ENCODE measurements at places on chromosomes 3 and 15.
A peak's percentile ranks its signal among the peaks of the same experiment; 100 is the strongest.

DNA sequence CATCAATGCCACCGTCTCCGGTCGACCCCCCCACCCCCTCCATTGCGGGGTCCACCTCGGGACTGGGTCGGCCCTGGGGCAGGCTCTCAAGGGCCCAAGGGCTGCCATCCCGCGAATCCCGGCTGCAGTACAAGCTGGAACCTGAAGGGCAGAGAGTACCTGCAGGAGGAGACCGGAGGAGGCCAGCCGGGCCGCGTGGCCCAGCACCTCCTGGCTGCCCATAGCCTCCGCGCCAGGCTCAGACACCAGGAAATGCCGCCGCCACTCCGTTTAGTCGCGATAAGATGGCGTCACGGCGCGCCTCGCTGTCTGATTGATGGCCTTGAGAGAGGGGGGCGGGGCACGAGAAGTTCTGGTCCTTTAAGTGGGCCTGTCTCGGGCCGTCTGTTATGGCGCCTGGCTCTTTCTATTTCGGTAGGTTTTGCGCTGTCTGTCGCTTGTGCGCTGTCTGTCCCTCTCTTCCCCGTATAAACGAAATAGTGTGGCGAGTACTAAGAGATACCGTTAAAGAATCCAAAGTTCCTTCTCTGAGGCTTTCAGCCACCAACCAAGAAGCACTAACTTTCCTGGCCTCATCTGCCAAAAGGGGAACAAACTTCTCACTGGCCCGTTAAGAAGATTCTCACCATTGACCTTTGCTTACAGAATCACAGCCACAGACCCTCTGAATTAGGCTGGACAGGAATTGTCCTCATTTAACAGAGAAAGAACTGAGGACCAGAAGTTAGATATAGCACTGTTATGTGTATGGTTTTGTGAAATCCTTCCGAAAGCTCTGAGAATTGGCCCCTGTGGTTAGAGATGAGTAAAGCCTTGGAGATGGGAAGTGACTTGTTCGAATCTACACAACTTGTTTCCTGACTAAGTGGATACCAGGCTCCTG is at the start of gene RFT1:
Gene RFT1, minus strand, starts transcription at position 257 of the 883 bp plus-strand sequence. Its CDS starts 35 bp downstream, at position 222.
- peak; percentile 97 for DNase-seq

DNA sequence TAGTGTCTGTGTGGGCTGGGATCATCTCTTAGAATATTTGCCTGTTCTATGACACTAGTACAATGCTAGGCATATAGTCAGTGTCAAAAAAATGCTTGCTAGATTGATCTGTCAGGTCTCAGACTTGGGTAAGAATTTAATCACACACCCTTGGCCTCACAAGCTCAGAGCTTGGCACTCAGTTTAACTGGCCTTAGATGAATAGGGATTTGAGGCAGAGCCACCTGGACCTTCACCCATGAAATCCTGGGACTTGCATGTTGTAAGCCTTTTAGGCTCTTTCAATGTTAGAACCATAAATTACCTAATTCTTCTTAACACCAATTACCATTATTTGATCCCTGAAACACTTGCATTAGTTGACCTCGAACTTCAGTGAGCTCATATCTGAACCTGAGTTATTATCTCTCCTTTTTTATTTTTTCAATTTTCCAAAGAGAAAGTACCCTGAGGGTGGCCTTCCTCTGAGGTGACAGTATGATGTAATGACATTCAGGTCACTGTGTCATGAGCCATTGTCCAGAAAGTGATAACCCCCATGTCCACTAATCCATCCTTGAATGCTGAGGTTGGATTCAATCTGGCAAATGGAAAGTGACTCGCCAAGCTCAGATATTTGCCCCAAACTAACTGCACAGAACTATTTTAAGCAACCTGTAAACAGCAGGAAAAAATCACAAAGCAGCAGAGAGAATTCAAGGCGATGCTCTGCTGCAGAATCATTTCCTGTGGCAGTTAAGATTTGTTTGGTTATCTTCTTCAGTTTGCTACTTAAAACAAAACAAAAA is 615.2 kb upstream of the NR2F2 start:
- no peak for DNase-seq

DNA sequence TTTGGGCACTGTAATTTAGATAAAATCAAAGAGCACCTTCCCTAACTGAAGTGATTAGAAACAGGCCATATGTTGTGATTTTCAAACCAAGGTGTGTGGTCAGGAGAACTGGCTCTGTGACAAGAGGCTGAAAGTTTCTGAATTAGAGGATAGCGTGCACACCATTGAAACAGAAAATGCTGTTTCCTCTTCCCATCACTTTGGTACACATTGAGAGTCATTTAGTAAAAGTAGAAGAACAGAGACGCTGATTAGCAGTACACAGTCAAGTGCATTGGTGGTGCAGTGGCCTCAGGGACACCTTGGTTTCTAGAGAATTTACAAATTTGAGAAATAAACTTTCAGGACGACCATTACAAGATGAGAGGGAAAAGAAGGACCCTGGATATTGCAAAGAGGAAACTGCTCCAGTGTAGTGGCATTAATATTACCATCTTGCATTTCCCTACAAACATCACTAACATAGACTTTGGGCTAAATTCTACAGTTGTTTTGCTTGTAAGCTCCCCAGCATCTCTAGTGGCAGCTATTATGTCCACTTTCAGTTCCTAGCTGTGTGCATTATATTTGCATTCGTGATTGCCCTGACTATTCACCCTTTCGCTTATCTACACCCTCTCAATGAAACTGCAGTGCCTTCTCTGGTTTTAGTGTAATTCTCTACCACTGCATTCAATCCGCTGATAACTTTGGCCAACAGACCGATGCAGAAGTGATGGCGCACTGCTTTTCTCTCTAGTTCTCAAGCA is 728.1 kb upstream of the GRM7 start:
- DNase-seq = no peak

GRCh38 chr3:39965997-39966396 is 156.6 kb downstream of the MYRIP start:
- no peak for DNase-seq

DNA sequence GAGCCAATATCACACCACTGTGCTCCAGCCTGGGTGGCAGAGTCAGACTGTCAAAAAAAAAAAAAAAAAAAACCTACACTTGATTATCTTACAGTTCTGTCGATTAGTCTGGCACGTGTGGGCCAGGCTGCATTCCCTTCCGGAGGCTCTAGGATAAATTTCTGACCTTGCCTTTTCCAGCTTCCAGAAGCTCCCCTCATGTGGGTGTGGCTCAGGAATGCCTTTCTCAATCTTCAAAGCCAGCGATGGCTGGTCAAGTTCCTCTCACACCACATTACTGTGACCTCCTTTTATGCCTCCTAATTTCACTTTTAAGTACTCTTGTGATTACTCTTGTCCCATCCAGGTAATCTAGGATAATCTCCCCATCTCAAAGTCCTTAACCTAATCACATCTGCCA is 58.2 kb upstream of the DUT start:
- no peak for DNase-seq

DNA sequence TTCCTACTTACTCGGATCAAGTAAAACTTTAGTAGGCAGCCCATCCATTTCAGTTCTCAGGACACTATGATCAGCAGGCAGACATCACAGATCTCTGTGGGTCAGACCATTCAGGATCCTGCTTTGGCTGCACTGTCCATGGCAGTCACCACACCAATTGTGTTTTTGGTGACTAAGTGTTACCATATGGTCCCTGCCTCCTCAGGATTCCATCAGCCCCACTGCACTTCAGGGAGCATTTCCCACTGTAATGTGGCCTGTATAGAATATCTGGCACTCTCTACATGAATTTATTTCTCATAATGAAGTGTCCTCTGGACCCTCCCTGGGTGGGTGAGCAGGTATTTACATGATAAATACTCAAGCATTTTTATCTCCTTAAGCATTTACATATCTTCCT is 41.3 kb downstream of the ZNF445 start:
- DNase-seq = no peak

DNA sequence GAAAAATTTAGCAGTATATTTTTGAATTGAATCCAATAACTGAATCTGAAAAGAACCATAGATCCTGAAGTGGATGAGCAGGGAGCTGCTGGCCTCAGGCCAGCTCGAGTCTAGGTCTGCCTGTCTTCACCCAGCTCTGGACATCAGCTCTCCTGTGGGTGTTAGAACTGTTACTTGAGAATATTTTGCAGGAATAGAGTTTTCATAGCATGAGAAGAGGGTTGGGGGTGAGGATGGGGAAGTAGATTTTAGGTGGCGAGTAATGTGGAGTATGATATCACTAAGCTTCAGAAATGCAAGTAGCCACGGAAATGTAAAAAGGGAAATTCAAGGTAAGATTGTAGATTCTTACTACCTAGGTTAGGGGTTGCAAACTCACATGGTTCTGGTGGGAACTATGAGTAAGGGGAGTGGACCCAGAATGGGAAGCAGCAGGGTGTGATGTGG is 6.2 kb downstream of the RAB8B start:
- no peak for DNase-seq

GRCh38 chr15:78127882-78128281 is 3.4 kb downstream of the CIB2 start:
- DNase-seq = no peak

GRCh38 chr3:193798051-193798450 is 205.0 kb downstream of the OPA1 start:
- DNase-seq = no peak

- DNase-seq = no peak
Measured at GRCh38 chr3:71317749-71318457, 265.6 kb downstream of the FOXP1 start.

Data from stimulated activated naive CD4-positive, alpha-beta T cell treated with Interleukin-2 at 50 U/mL for 16 hours (primary cell).